ENCODE measurements at places on chromosomes 13 and 19. TPM values are rescaled to one million over a fixed set of nuclear protein-coding genes. Genes with fewer than 3 reads are reported as not detected.

GRCh38 chr13:32176696-32177095, 138.5 kb downstream of the ZAR1L start:
- H3K27me3 ChIP-seq: no peaks in the 10 kb centered on the region
- H3K27ac ChIP-seq: no peak overlapping the region
- no peaks in the 10 kb centered on the region for H3K4me1 ChIP-seq
- no peak for DNase-seq
- H3K4me3 ChIP-seq: no peak overlapping the region

LRRC25 gene
- not detected for total RNA-seq

ACP7 gene
- total RNA-seq: 0.23 TPM

TINCR gene
- total RNA-seq: 1.8 TPM

DNA sequence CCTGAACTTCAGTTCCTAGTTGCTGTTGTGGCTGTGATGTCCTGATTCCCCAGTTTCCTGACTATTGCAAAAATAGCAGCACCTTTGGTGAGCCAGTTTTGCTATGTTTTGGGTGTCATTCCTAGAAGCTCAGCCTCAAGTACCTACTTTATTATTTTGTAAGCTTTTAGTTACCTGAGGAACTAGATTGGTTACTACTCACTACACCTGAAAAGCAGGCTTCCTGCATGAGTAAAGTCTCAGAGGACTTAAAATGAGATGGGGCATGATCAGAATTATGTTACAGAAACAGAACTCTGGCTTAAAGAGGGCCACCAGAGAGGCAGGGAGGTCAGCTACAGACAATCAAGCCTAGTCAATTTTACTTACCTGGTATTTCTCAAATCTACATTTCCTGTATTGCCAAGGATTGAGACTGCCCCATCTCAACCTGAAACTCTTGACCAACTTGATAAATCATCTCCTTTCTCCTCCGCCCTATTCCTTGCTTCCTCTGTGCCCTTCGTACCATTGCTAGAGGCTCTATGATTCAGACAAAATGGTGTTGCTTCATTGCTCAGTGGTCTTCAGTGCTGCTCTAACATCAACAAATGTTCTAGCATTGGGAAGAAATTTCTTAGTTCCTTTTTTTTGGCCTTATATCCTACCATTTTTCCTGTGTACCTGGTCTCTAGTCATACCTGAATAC, 58.9 kb downstream of the RAP2A start:
- no peak overlapping the region for H3K27ac ChIP-seq
- H3K4me1 ChIP-seq: peaks cover 6% of the 10 kb centered on the region
- H3K36me3 ChIP-seq: no peaks in the 10 kb centered on the region
- no peak for DNase-seq
- H3K4me3 ChIP-seq: no peak overlapping the region

BEST2 gene
- total RNA-seq: not detected

DNA sequence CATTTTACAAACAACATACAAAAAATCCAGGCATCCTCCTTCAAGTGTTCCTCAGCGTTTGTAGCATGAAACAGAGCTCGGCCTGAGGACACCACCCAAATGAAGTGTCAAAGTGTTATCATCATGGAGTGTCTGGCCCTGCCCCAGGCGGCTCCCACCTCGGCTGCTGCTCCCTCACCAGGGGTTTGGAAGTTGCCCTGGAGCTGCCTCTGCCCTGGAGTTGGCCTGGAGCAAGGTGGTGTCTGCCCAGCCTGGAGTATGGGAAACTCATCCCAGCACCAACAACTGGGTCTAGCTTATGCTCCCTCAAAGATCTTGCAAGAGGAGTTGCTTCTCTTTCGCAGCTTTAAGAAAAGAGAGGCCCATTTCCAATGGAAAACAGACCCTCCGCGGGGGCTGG, 120.4 kb downstream of the FOXO1 start:
- no peaks in the 10 kb centered on the region for H3K4me1 ChIP-seq
- H3K27me3 ChIP-seq: no peaks in the 10 kb centered on the region
- no peak overlapping the region for H3K27ac ChIP-seq
- no peaks in the 10 kb centered on the region for H3K36me3 ChIP-seq

DNA sequence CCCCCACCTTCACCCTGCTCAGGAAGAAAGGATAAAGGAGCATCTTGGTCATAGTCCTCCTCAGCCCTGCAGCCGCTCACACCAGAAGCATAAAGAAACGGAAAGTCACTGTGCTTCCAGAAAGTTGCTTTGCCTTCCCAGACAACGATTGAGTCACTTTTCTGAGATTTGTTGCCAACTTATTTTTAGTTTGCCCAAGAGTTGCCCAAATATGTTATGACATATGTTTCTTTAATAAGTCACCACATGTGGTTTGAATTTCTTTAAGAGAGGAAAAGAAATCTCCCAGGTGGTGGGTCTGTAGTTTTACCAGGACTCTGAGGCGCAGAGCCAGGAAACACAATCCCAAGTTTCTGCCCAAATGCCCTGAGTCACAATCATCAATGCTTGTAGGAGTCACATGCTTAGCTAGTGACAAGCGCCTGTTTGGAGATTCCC, 63.4 kb upstream of the LRCH1 start:
- H3K4me1 ChIP-seq: peaks cover 16% of the 10 kb centered on the region
- no peak for DNase-seq
- peak overlapping the region; percentile 41 for H3K27ac ChIP-seq
- no peaks in the 10 kb centered on the region for H3K36me3 ChIP-seq

GRCh38 chr13:37495046-37495445, 103.5 kb downstream of the POSTN start:
- DNase-seq: no peak
- H3K27me3 ChIP-seq: no peaks in the 10 kb centered on the region
- no peak overlapping the region for H3K4me3 ChIP-seq
- H3K27ac ChIP-seq: no peak overlapping the region
- no peaks in the 10 kb centered on the region for H3K36me3 ChIP-seq

HCST gene
- total RNA-seq: 0.97 TPM

TGFBR3L gene
- not detected for total RNA-seq

B3GNT8 gene
- 9.2 TPM for total RNA-seq

VSTM2B gene
- 0.47 TPM for total RNA-seq

- H3K27me3 ChIP-seq: no peaks in the 10 kb centered on the region
- no peak for DNase-seq
- no peak overlapping the region for H3K27ac ChIP-seq
- no peaks in the 10 kb centered on the region for H3K36me3 ChIP-seq
- no peaks in the 10 kb centered on the region for H3K4me1 ChIP-seq
These were observed 637.2 kb upstream of the MIR17HG start for GRCh38 chr13:90710164-90710759.

DNA sequence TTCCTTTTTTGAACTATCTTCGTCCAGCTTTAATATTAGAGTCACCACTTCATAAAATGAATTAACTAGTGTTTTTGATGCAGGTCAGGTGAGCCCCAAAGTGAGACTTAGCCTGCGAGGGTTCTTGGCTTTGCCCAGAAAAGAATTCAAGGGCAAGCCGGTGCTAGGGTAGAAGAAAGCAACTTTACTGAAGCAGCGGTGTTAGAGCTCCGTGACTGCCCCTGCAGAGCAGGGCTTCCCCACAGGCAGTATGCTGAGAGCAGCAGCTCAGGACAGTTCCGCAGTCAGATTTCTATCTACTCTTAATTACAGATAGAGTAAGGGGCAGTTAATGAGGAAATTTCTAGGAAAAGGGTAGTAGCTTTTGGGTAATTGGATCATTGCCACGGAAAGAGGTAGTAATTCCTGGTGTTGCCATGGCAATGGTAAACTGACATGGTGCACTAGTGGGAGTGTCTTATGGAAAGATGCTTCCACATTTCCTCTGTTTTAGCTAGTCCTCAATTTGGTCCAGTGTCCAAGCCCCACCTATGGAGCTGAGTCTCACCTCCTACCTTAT, 432.2 kb upstream of the ZNF507 start:
- no peak overlapping the region for H3K4me3 ChIP-seq
- DNase-seq: no peak
- H3K4me1 ChIP-seq: no peaks in the 10 kb centered on the region
- no peaks in the 10 kb centered on the region for H3K27me3 ChIP-seq

TNFSF9 gene
- 2.3 TPM for total RNA-seq

GRCh38 chr13:42354241-42355091, 82.5 kb downstream of the AKAP11 start:
- no peak overlapping the region for H3K4me3 ChIP-seq
- no peaks in the 10 kb centered on the region for H3K4me1 ChIP-seq
- H3K27me3 ChIP-seq: no peaks in the 10 kb centered on the region
- peak; percentile 15 for DNase-seq
- no peak overlapping the region for H3K27ac ChIP-seq

PSG7 gene
- not detected for total RNA-seq

- H3K27ac ChIP-seq: no peak overlapping the region
- H3K4me1 ChIP-seq: peaks cover 10% of the 10 kb centered on the region
- H3K27me3 ChIP-seq: no peaks in the 10 kb centered on the region
- no peaks in the 10 kb centered on the region for H3K36me3 ChIP-seq
- DNase-seq: no peak
These were observed 1.0 kb upstream of the MEF2B start for GRCh38 chr19:19170873-19171672.

TEX26 gene
- total RNA-seq: 0.36 TPM

DNA sequence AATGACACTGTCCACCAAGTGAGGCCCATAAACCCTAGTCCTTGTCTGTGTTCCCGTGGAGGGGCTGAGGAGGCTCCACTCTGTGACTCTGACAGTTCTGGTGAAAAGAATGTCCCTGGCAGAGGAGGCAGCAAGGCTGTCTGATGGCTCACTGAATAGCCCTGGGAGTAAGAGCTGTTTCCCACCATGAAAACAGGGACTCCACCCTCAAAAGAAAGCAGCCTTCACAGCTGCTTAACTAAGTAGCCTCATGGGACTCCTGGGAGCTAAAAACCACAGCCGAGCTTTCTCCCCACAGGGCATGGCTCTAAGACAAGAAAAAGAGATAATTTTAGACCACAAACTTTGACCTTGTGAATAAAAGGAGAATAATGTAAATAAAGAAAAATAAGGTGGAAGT, 135.1 kb upstream of the FRY start:
- DNase-seq: no peak
- H3K4me1 ChIP-seq: no peaks in the 10 kb centered on the region
- H3K4me3 ChIP-seq: no peak overlapping the region
- H3K27ac ChIP-seq: no peak overlapping the region
- H3K36me3 ChIP-seq: no peaks in the 10 kb centered on the region
- H3K27me3 ChIP-seq: no peaks in the 10 kb centered on the region

EPSTI1 gene
- total RNA-seq: 22.2 TPM

- no peak overlapping the region for H3K4me3 ChIP-seq
- no peaks in the 10 kb centered on the region for H3K36me3 ChIP-seq
- no peak for DNase-seq
These were observed 285.5 kb downstream of the UQCRFS1 start for GRCh38 chr19:28927456-28927855.
